ENCODE measurements at places on chromosomes 2 and 18. TPM values are rescaled to one million over a fixed set of nuclear protein-coding genes. Genes with fewer than 3 reads are reported as not detected.

NETO1 gene
- total RNA-seq = not detected

- DNase-seq = no peak
Measured at GRCh38 chr2:220125551-220125950, 498.1 kb downstream of the SLC4A3 start.

GRCh38 chr18:75344161-75344560 lies 83.3 kb downstream of the SMIM21 start:
- DNase-seq = no peak

GRCh38 chr18:52577795-52578194 lies 237.8 kb downstream of the DCC start:
- no peak for DNase-seq

Measured in ascending aorta (tissue), 2 donors.